Hematopoietic multipotent progenitor cell treated with erythropoietin and hydrocortisone succinate and interleukin-3 and kit ligand, for 15 days (in vitro differentiated cells): ENCODE measurements at places on chromosomes 13 and 19.
A peak's percentile ranks its signal among the peaks of the same experiment; 100 is the strongest.

DNA sequence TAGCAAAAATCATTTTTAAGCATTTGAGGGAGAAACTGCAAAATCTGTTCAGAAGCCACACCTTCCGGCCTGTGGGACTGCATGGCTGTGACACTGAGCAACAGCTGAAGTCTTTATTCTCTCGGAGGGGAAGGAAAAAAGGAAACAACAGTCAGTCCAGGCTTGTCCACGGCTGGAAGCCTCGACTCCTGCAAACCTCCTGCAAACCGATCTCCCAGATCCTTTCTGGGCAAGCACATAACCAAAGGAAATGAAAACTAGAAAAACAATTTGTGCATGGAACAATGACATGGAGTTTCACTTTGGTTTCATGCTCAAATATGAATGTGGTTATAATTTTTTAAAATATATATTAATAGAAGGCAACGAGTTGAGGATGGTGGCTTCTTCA is 1.0 kb downstream of the COL4A1 start:
- DNase-seq = no peak

DNA sequence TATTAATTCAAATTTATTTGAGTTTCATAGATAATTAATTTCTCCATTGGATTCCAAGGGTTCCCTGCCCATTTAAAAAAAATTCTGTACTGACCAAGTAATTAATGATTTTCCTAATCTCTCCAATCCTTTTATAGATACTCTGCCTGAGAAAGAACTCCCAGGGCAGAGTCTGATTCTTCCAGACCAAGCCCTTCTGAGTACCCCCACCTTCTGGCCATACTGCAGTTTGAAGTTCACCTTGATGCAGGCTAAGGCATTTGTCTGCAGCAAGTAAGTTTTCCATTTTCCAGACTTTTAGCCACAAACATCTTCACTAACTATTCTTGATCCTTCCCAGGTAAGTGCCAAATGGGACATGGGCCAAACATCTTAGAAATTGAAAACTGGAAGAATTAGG is 195.9 kb downstream of the LHFPL6 start:
- no peak for DNase-seq

- no peak for DNase-seq
Observed at GRCh38 chr19:38015216-38015615, 108.2 kb downstream of the SIPA1L3 start.

DNA sequence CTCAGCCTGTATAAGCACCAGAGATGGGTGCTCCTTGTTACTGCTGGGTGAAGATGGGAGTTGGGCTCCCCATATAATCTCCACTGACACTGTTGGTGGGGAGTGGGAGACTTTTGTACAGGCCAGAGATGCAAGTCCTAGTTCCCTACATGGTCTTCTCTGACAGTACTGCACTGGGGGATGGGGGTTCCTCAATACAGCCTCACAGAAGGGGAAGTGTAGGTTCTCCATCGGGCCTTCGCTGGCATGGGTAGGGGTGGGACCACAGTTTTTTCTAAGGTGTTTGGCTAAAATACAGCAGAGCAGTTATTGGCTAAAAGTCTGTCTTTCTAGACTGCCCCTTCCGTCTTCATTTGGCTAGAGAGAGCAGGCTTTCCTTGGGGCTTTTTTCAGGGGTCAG is 167.2 kb upstream of the SERP2 start:
- no peak for DNase-seq

DNA sequence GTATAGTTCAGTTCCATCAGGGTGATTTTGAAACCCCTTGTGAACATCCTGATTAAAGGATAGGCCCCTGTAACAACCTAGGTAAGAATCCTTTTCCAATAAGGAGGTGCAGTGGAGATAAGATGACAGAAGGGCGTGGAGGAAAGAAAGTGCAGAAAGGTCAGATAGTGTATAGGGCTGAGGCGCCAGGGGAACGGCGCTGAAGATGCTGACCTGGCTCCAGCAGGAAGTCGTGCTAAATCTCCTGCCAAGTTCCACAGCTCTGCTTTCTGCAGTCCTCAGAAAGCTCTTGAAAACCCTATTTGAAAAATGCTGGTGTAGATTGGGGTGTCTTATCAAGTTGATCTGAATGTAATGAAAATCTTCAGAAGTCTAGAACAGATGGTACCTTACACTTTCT is 221.7 kb downstream of the COG6 start:
- no peak for DNase-seq

GRCh38 chr13:45811891-45812694 is 39.5 kb downstream of the SIAH3 start:
- DNase-seq = no peak

GRCh38 chr13:24916464-24916863 is 152.5 kb downstream of the RNF17 start:
- DNase-seq = no peak

- DNase-seq = no peak
Observed at GRCh38 chr13:24875566-24875965, 111.6 kb downstream of the RNF17 start.

DNA sequence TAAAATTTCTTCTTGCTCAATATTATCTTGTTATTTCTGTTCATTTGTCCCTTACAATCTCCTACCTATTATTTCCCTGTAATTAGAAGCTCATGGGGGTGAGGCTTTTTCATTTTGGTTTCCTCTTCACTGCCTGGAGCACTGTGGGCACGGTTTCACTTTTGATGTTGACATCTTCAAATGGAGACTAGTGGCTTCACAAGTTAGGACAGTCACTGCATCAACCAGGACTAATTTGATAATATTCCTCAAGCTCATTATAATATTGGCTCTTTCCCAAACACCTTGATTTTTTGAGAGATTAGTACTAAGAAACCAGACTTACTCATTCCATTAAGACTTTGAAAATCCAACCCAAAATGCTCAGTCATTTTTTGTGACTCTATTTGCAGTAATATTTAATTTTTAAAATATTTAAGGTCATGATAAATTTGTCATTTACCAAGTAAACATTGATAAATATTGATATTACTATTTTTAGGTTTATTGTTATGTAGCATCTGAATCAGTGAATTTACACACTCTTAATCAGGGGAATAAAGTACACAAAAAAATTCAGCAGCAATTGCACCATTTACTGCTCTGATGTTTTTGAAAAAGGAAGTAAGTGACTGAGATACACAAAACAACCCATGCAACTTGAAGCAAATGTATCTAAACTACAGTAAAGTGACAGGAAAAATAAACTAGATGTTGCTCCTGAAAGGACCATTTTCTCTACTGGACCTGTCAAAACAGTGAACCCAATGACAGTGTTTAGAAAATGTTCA is 28.8 kb upstream of the RCBTB2 start:
- peak; percentile 21 for DNase-seq

DNA sequence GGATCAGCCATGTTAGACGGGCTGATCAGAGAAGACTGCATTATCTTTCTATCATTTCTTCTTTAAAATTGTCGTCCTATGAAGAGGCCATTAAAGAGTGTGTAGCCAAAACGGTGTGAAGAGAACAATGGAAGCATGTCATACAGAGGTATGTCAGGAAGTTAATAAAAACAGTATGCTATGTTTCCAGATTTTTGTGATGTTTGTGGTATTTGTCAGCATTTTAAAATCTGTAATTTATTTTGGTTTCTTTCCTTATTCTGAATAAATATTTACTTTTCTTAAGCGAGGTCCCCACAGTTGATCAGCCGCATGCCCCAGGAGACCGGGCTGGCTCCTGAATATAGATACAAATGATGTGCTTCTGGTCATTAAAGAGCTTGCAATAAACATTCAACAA is 142.9 kb upstream of the SERP2 start:
- DNase-seq = no peak

GRCh38 chr13:95300625-95301182 is 547 bp downstream of the ABCC4 start:
- peak; percentile 79 for DNase-seq

GRCh38 chr13:102355251-102355650 is 46.6 kb downstream of the FGF14 start:
- DNase-seq = no peak

DNA sequence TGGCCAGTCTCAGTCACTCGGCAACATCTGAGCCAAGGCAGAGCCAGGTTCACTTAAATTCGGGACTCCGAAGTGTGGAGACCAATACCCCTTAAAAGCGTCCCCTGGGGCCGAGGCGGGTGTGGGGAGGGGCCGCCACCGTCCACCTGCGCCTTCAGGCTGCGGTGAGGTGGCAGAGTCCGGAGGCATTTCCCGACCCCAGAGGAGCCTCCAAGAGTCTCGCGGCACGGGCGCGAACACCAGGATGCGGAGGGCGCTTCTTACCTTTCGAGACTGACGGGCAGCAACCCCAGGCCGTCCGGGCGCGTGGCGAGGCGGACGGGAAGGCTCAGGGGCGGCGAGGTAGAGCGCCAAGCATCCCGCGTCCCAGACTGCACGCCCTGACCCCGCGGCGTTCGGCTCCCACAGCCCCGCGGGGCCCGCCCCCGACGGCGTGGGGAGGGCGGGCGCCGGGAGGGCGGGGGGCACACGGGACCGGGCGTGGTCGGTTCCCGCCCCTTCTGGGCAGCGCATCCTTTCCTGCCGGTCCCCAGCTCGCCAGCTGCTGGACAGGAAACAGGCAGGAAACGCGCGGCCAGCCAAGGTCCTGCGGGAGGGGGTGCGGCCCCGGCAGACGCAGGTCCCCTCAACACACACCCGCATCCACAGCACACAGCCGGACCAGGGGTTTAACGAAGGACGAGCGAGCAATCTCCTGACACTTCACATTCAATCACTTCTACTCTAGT is at the start of gene THSD1:
Gene THSD1 (minus strand): TSS at position 406 of the 728 bp plus-strand sequence. CDS start 3,572 bp downstream, outside the sequence.
- DNase-seq = no peak

DNA sequence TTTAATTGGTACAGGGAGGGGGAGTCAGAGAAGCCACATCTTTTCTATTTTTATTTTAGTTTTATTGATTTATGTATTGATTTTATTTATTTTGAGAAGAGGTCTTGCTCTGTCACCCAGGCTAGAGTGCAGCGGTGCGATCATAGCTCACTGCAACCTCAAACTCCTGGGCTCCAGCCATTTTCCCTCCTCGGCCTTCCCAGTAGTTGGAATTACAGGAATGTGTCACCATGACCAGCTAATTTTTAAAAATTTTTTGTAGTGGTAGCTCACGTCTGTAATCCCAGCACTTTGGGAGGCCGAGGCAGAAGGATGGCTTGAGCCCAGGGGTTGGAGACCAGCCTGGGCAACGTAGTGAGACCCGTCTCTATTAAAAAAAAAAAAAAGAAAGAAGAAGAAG is 4.1 kb downstream of the IL27RA start:
- DNase-seq = no peak

DNA sequence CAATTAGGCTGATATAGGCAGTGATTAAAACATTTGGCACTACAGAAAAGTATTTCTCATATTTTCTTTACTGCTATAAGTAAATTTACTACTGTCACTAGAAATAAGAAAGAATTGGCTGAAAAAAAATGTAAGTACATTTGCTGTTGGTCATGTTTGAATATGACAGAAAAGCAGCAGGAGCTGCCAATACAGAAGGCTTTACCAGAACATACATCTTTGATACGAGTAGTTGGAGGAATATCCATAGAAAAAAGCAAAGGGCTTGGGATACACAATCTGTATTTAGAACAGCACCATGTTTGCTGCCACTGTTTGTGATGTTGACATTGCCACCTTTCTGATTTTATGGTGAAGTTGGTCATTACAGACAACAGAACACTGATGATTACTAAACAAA is 21.6 kb downstream of the PCDH9 start:
- DNase-seq = no peak

DNA sequence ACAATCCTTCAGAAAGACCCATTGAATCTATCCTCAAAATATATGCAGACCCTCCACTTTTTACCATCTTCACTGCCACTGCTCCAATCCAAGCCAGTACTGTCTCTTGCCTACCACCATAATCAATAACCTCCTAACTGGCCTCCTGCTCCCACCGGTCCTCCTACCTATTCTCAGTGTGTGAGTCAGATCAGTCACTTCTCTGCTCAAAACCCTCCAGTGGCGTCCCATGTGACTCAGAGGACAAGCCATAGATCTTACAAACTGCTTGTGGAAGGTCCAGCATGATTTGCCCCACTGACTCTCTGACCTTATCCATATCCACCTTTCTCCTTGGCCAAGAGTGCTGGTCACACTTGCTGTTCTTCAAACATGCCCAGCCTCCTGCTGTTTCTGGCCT is 23.4 kb upstream of the MBNL2 start:
- DNase-seq = no peak
